OCI-LY7 (cell line): ENCODE measurements at places on chromosomes 1 and 21. TPM values are rescaled to one million over a fixed set of nuclear protein-coding genes. Genes with fewer than 3 reads are reported as not detected.
A peak's percentile ranks its signal among the peaks of the same experiment; 100 is the strongest.

CA6 gene
- not detected in 2 replicates for total RNA-seq

OLIG2 gene
- not detected in 2 replicates for total RNA-seq

- no peak for DNase-seq
Observed at GRCh38 chr1:109762821-109763645, 690 bp downstream of the EPS8L3 start.

- no peak for DNase-seq
Observed at GRCh38 chr1:54842963-54843362, 41.8 kb upstream of the TTC22 start.

DNA sequence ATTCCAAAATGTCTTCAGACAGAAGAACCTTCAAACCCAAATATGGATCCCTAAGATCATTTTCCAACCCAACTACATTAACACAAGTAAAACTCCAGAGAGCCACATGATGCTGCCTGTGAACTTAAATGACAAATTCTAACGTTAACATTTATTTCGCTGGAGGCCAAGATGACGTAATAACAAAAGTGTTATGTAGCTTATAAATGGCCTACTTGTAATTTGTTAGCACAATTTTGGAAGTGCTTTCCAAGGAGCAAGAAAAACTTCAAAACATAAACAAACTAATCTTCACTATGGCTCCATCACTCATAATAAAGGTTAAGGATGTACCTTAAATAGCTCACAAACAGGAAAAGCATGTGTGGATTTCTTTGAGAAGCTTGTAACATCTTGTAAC, 126.7 kb downstream of the HLCS start:
- DNase-seq, result no peak

PAPPA2 gene
- total RNA-seq, result not detected in 2 replicates

S1PR1 gene
- 0.13 TPM in 1 of 2 replicates, not detected in the other for total RNA-seq

ATP6V0B gene
- 58.9 and 68.4 TPM in 2 replicates for total RNA-seq

GRCh38 chr1:92968138-92969032, 7.1 kb upstream of the DIPK1A start:
- DNase-seq, result peak; percentile 63

FHAD1 gene
- total RNA-seq, result not detected in 2 replicates

AKNAD1 gene
- total RNA-seq, result not detected in 2 replicates

NPPA gene
- total RNA-seq, result not detected in 2 replicates

GRCh38 chr1:173149887-173150286, 57.2 kb downstream of the TNFSF4 start:
- no peak for DNase-seq

- no peak for DNase-seq
Observed at GRCh38 chr1:6779089-6779805, 6.0 kb upstream of the CAMTA1 start.
